Keratinocyte (primary cell): ENCODE measurements at places on chromosomes 3 and 15.

- no peak for DNase-seq
Measured at GRCh38 chr3:44021651-44022594, 219.8 kb upstream of the TOPAZ1 start.

- DNase-seq: no peak
Measured at GRCh38 chr15:25208735-25209134, 230.1 kb downstream of the UBE3A start.

GRCh38 chr15:77107531-77108355, 36.8 kb upstream of the TSPAN3 start:
- no peak for DNase-seq

DNA sequence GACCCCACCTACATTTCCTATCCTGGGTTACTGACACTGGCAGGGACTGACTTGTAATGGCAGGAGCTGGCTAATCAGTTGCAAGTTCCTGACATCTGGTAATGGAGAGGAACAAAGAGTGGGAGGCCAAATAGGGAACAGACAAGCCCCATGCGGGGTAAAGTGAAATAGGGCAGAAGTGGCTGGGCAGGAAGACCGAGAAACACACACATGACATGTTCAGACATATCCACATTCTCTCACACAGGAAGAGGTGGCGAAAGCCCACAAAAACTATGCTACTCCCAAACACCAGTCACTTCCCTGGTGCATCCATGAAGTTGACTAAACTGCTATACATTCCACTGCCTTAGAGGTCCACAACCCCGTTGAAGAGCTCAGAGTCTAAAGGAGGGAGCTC, 394.1 kb upstream of the TBL1XR1 start:
- peak; percentile 81 for DNase-seq

- DNase-seq: no peak
Measured at GRCh38 chr3:74631351-74632140, 17.1 kb upstream of the CNTN3 start.

DNA sequence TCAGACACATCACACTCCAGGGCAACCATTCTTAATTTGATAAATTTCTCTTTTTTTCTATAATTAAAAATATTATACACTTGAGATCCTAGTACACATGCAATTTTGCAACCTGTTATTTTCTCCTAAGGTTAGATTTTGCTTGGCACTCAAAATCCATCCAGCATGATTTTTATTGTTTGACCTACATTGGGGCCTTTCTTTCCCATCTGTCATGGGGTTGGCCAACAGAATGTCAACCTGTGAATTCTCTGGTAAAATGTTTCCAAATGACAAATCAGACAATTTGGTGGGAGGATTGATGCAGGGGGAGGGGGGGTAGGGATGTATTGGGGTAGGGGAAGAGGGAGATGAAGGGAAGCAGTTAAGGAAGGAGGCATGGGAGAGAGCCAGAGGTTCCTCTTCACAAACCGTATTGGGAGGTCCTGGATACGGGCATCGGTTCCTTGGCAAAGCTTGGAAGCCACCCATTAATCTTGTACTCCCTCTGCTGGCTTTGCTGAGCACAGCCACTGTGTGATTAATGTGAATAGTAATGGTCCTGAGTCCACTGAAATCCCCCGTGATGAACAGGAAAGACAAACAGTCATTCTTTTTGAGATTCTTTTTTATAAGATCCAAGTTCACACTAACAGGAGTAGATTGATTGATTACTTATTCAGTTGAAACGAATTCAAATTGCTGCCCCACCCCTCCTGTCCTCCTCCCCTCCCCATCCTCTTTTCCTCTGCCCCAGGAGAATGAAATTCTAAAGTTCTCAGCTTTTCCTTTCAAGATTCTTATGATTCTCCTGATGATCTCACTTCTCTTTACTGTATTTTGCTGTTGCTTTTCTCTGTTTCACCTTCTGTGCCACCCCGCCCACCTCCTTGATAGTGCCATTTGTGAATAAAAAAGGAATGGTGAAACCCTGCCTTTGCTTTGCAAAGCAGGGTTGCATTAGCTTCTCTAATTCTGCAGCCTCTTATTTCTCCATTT, 82.2 kb upstream of the SLC25A26 start:
- no peak for DNase-seq

DNA sequence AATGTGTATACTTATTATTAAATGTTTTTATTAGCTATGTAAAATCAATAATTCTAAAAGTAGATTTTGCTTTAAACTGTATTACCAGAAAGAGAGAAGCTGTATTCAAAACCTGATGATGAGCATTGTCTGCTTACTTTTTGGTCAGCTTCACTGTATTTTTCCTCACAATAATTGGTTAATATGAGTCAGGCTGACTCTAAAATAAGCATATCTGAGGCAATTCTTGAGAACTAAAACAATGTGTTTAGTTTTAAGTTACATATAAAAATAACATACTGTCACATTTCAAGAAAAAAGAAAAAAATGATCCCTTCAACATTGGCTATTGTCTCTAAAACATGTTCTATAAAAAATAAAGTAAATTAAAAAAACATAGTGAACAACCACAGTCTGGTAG, 66.1 kb downstream of the EPHA3 start:
- no peak for DNase-seq
